ENCODE measurements at places on chromosomes 4 and X.

DNA sequence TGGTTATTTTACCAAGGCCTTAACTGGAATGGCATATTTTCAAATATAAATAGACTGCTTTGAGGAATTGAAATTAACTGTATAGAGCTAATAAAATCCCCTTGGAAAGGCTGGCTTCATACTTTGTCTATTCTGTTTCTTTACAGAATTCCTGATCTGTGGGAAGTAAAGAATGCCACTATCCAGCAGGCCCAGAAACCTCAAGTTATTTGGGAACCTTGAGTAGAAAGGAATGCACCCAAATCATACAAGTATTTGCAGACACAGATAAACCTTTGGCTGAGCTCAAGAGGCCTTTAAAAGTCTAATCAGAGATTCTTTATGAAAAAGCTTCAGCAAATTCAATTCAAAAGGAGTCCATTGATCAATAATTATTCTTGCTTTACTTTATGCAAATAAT is 975.7 kb upstream of the PABPC4L start:
- no peak for DNase-seq

DNA sequence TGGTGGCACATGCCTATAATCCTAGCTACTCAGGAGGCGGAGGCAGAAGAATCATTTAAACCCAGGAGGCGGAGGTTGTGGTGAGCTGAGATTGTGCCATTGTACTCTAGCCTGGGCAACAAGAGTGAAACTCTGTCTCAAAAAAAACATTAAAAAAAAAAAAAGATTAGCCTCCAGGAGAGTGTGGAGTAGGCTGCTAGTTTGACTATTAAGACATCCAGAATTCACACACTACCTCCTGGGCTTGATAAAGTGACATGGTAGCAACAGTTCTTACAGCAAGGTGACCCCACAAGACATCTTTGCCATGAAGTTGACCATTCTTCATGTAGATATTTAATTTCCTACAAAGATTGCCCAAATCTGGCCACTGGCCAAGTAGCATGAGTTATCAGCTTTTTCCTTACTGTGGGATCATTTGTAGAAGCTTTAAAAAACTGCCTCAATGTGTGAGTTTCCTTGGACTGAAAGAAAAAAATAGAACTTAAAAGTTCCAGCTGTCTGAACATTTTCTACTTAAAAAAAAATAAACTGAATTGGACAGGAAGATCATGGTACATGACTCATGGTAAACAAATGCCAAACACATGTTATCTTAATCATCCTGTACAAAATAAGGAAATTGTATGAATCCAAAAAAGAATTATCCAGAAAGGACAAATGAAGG is 35.3 kb upstream of the SPRY1 start:
- peak; percentile 19 for DNase-seq

- no peak for DNase-seq
These were observed 118.9 kb downstream of the TMA16 start for GRCh38 chr4:163613383-163613782.

GRCh38 chrX:2718821-2719220 is 27.7 kb downstream of the CD99 start:
- DNase-seq, result no peak

DNA sequence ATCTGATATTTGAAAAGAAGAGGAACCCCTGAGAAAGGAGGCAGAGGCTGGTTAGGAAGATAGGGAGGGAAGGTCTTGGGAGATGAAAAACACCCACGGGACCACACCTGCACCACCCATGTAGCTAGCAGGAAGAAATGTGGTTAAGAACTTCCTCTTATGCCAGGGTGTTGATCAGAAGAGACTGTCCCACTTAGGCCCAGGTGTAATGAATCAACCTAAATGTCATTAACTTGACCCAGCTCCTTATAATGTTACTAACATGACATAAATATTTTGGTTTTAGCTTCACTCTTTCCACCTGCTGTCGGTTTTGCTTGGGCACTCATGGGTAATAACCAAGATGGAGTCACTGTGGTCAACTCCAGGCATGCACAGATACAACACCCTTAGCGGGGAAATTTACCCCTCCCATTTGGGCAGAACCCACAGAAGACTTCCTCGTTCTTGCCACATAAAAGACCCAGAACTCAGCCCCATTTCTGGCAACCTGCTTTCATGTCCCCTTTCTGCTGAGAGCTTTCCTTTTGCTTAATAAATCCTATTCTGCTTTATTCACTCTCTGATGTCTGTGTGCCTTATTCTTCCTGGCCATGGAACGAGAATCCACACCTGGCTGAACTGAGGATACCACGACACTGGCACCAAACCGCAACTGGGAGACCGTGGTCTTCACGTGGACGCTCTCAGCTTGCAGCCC is 46.8 kb downstream of the ZNF141 start:
- no peak for DNase-seq

GRCh38 chrX:149759824-149760223 is 14.0 kb upstream of the HSFX1 start:
- no peak for DNase-seq

DNA sequence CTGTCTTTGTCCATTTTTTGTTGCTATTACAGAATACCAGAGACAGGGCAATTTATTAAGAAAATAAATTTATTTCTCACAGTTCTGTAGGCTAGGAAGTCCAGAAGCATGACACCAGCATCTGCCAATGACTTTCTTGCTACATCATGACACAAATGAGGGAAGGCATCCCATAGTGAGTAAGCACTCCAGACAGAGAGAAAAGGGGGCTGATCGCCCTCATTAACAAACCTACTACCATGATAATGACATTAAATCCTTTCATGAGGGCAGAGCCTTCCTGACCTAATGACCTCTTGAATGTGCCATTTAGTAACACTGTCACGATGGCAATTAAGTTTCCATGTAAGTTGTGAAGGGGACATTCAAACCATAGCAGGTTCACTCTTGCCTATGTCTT is 20.1 kb downstream of the CCDC149 start:
- DNase-seq, result no peak

- DNase-seq, result no peak
These were observed 166.0 kb downstream of the ATG4A start for GRCh38 chrX:108257556-108257955.

- no peak for DNase-seq
These were observed 11.7 kb downstream of the COQ2 start for GRCh38 chr4:83272900-83273299.

DNA sequence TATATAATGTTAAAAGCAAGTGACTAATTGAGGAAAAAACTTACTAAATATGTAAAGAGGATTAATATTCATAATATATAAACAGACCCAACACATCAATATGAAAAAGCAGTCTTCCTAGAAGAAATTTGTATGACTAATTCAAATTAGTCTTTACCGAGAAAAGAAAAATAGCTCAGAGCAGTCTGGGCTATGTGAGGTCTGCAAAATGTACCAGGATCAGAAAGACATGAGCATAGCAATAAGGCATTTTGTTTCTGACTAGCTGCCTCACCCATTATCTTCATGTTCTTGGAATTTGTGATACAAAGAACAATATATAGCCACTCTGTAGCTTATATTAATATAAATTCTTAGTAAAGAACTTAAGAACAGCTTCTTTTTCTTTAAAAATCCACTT is 13.7 kb upstream of the TMPRSS11B start:
- DNase-seq, result no peak

DNA sequence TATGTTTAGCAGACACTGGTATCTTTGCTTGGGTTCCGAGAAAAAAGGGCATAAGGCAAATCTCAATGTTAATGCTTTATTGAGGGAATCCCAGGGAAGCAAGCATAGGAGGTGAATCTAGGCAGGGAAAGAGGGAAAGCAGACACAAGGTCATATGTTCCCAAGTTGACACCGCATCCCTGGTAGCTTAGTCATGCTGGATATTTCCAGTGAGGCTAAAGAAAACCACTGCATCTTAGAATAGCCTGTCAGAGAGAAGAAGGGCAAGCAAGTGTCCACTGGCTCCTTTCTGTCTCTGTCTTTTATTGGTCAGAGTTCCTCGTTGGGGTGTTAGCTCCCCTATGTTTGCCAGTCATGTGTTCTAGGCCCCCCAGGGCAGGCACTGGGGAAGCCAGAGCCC is 104.7 kb downstream of the NKX6-1 start:
- DNase-seq, result no peak

GRCh38 chr4:120723105-120723504 is 199.4 kb downstream of the PRDM5 start:
- DNase-seq, result peak; percentile 56

DNA sequence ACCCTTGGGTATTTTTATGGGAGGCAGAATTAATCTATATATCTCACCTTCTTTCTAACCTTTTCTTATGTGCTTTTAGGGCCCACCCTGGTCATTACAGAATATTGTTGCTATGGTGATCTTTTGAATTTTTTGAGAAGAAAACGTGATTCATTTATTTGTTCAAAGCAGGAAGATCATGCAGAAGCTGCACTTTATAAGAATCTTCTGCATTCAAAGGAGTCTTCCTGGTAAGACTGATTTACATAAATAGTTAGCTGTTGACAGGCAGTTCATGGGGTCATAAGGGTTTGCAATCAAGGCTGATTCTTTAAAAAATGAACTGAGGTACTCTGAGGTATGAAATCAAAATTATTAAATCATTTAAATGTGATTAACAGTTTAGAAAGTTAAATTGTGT is 71.5 kb downstream of the KIT start:
- DNase-seq, result no peak

DNA sequence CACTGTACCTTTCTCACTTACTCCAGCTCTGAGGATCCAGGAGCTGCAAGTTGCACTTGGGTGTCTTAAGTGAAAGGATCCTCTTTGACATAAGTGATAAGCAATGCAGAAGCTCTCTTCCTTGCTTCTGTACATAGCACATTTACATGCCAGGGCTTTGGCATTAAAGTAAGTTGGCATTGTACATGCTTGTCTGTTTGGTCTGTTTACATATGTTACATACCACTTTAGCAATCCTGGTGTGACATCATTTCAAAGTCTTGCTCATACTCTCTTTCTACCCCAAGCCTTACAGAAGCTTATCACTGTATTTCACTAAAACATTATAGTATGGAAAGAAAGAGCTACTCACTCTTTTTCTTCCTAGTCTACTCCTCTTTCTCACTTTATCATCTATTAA is 2548.3 kb downstream of the ARAP2 start:
- no peak for DNase-seq

DNA sequence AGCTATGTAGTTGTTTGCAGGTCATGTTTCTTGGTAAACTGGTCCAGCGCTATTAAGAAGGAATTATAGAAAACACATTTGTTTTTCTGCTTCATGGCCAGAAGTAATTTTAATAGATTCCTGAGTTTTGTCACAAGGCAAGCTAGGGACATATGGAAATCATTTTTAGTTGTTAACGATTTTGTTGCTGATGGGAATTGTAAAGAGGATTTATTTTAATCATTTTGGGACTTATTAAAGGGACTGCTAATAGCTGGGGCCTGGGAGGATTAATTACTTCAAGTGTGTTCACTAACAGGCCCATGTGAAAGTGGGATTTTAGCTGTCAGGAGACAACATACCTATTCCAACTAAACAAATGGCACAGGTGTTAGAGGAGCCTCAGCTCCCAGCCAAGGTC is 492.0 kb upstream of the ARX start:
- no peak for DNase-seq

GRCh38 chr4:125390126-125390525 is 75.4 kb downstream of the FAT4 start:
- DNase-seq, result no peak

Measured in trophoblast cell (in vitro differentiated cells and primary cell).